ENCODE measurements at places on chromosomes 7 and 10. TPM values are rescaled to one million over a fixed set of nuclear protein-coding genes. Genes with fewer than 3 reads are reported as not detected.

DNA sequence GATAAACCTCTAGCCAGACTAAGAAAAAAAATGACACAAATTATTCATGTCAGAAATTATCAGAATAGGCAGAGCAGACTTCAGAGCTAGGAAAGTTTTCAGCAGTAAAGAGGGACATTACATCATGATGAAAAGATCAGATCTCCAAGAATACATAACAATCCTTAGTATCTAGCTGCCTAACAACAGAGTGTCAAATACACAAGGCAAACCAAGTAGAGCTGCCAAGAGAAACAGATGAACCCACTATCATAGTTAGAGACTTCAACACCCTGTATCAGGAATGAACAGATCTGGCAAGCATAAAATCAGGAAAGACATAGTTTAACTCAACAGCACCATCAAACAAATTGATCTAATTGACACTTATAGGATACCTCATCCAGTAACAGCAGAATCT lies 92.3 kb downstream of the NKX6-2 start:
- no peak for DNase-seq

Gene EN2
- 0.06 TPM for polyA plus RNA-seq

Gene VPS37D
- 4.7 TPM for polyA plus RNA-seq

DNA sequence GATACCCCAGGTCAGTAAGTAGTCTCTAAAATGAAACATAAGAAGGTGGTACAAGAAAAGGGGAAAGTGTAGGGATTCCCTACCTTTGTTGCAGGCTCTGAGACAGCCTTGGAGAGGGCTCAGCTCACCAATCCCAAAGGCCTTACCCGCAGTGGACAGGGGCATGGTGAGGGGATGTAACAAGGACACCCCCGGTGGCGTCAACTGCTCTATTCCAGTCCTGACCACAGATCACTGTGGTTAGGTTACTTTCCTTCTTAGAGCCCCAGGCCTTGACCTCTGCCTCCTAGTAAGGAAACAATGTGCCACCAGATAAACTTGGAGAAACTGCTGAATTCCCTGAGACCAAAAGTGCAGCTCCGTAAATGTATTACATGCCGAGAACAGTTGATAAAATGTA lies 17.5 kb downstream of the PLXNA4 start:
- no peak for DNase-seq

Gene CHST15
- polyA plus RNA-seq: 7.8 TPM

Gene GLI3
- 8.1 TPM for polyA plus RNA-seq

Gene CALHM1
- polyA plus RNA-seq: not detected

Gene HSPA14
- 10.1 TPM for polyA plus RNA-seq

GRCh38 chr10:78188446-78188845 lies 154.8 kb downstream of the RPS24 start:
- no peak for DNase-seq

Gene ZNF518A
- 5.1 TPM for polyA plus RNA-seq

Gene BAG3
- polyA plus RNA-seq: 70.0 TPM

All from urinary bladder (tissue), 4 donors.